ENCODE measurements at places on chromosomes 13 and 19.

DNA sequence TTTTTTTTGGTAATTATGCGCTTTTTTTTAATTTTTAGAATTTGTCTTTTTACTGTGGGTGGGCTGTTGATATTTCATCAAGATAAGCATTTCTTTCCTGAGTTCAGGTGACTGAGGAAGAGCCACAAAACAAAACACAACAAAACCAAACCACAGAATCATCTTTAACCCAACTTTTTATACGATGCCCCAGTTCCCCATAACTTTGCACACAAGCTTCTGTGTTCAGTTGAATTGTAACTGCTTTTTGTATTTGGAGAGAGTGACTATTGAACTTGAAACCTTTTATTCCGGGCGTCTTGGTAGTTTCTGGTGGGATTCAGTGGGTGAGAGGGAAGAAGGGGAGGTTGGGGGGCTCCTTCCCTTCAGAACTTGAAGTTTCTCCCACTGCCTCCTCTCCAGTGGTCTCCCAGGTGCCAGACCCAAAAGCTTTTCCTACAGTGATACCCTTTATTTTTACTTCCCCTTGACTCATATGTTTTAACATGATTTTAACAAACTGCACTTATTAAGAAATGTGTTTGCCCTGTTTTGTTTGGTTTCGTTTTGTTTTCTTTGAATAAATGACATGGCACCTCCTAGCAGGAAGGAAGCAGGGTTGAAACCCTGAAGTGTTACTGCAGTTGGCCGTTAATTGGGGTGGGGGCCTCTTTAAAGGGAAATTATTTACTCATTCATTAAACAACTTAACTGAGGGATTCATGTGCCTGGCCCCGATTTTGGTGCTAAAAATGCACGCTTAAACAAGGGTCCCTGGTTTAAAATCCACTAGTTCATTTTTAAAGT is 2.7 kb upstream of the CCDC97 start:
- DNase-seq = no peak

GRCh38 chr13:40058757-40059236 is 403.3 kb downstream of the COG6 start:
- no peak for DNase-seq

DNA sequence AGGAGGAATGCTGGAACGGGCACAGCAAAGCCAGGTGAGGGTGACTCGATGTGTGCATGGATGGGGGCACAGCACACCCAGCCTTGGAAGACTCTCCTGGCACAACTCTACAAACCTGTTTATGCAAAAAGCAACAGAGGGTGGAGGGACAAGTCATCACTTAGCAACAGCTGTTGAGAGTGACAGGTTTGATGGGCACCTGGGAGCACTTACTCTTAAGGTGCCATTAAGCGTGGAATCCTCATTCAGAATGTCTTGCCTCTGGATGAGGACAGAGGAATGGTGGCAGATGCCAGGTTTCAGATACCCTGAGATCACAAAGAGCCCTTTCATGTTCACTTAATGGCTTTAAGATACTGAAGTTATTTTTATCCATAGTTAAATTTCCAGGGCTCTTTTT is 97.0 kb downstream of the DCT start:
- no peak for DNase-seq

- no peak for DNase-seq
These were observed 513.2 kb upstream of the NBEA start for GRCh38 chr13:34428911-34429310.

- no peak for DNase-seq
These were observed 11.3 kb downstream of the GPR12 start for GRCh38 chr13:26749285-26749684.

- no peak for DNase-seq
These were observed 441.4 kb downstream of the SLITRK5 start for GRCh38 chr13:88112526-88112925.

Data from stimulated activated CD4-positive, alpha-beta T cell treated with anti-CD3 and anti-CD28 coated beads, Interleukin-4, amount 100 ng/mL, for 24 hours (primary cell).